ENCODE measurements at places on chromosomes 5 and 9.

DNA sequence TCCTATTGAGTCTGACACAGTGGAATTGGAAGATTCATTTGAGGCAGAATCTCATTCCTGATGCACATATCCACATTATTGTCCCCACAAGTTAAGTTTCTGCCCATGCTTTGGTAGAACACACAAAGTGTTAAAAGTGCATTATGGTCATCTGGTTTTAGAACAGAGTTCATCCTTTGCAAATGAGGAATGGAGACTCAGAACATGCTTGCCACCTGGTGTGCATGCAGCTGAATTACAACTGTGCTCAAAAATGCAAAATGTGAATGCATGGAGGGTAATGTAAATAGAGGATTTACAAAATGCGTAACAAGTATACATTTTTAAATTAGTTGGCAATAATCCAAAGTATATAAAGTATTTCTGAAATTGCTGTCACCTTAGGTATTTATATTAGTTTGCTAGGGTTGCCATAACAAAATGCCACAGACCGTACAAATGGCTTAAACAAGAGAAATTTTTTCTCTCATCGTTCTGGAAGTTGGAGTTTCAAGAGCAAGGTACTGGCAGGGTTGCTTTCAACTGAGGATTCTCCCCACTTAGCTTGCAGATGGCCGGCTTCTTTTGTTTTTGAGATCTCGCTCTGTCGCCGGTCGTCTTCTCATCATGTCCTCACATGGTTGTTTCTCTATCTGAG is 671.1 kb downstream of the TAF11L14 start:
- DNase-seq = peak; percentile 72

- DNase-seq = peak; percentile 73
Measured at GRCh38 chr9:22446950-22447617, 460 bp downstream of the DMRTA1 start.

GRCh38 chr9:89975024-89975423 is 370.2 kb downstream of the GADD45G start:
- no peak for DNase-seq

DNA sequence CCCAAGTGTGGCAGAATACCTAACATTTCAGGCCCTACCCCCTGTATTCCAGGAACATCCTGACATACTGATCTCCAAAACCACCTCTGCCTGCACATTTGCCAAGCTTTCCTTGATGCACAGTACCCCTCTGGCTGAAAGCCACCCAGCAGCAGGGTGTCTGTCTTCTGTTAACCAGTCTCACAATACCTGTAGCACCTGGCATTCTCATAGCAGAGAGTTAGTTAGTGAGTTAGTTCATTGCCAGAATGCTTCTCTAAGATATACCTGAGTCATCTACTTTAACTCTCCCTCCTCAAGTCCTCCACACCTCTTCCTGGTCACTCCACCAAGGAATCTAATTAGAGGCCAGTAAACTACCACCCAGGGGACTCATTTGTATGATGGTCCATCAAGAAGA is 46.1 kb upstream of the IL7R start:
- no peak for DNase-seq

Data from tongue (tissue), 3 donors.